Activated CD8-positive, alpha-beta T cell treated with anti-CD3 and anti-CD28 coated beads for 36 hours (primary cell): ENCODE measurements at places on chromosomes 5 and 9. TPM values are rescaled to one million over a fixed set of nuclear protein-coding genes. Genes with fewer than 3 reads are reported as not detected.
A peak's percentile ranks its signal among the peaks of the same experiment; 100 is the strongest.

GRCh38 chr5:22572941-22573340, 280.2 kb downstream of the CDH12 start:
- DNase-seq = no peak

DNA sequence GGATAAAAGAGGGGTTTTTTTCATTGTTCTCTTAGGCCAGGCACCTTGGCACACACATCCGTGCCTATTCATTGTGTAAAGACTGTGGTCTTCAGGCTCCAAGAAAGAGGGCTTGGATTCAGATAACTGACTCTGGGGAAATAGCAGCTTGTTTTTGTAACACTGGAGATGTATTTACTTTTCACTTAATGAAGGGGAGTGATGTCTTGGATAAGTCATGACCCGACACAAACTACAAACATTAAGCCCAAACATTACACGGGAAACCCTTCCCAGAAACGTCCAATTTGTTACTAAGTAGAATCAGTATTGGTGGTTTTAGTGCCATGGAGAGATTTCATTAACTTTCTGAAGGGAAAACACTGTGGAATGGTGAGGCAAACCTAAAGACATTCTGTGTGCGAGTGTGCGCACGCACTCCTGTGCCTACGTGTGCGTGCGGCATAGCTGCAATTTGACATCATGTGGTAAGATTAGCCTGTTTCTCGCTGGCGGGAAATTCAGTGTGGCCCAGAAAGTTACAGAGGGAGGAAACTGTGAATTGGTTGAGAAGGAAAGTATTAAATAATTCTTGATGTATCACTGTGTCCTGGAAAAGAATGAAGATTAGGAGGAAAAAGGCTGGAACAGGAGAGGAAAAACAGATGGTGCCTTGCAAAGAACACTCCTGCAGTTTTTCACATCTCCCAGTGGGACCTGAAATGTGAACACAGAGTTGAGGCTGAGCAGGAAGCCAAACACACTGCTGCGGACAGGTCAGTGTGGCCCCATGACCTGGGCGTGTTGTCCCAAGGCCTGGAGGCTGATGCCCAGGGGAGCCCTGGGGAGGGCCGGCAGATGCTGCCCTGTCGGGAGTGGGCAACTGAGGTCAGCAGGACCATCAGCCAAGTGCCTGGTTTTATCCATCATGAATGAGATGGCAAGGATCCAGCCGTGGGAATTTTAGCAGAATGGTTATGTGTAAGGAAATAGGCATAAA, 108.5 kb downstream of the GAS1 start:
- DNase-seq = no peak

DNA sequence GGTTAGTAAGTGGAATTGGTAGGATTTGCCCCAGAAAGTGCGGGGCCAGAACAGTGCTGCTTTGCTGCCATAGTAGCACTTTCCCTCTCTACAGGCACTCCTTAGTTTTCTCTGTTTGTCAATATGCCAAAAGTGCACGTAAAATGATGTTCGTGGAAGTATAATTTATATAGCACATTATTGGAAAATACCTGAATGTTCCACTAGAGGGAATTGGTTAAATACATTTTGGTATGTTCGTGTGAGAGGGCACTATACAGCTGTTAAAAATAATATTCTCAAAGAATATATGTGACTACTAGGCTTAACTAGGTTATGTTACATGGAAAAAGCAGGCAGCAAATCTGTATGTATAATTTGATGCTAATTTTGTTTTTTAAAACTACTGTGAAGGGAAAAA, 184.0 kb upstream of the GDNF start:
- no peak for DNase-seq

FAXDC2 gene
- not detected for total RNA-seq

DNA sequence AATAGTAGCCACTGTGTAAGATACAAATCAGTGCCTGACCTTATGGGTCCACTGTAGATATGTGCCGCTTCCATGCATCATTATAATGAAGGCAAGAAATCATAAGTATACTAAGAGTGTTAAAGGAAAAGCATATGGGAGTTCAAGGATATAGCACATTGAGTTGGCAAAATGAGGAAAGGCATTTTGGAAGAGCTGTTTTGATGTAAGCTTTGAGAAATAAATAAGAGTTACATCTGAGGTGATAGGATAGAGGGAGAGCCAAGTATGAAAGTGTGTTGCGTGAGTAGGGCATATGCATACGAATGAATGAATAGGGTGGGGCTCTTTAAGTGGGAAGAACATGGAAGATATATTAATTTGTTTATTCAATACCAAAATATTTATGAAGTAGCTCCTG, 101.0 kb upstream of the DMAC1 start:
- DNase-seq = no peak

GRCh38 chr9:3867196-3867595, 341.4 kb upstream of the RFX3 start:
- no peak for DNase-seq

AQP7 gene
- total RNA-seq = not detected

DNA sequence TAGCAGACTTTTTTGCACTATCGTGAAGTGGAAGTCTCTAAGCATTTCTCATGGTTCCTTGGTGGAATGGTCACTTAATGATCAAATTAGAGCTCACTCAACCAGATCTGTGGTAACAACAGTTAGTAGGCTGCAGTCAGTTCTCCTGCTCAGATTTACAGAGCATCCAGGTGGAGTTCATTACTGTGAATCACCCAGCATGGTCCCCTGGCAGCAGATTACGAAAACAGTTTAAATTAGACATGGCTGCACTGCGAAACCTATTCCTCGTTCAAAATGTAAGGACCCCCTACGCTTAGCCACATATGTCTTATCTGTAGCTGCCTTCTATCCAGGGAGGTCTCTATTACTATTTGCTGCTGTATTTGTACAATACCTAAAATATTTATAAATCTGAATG, 823.6 kb upstream of the ARRDC3 start:
- no peak for DNase-seq

DNA sequence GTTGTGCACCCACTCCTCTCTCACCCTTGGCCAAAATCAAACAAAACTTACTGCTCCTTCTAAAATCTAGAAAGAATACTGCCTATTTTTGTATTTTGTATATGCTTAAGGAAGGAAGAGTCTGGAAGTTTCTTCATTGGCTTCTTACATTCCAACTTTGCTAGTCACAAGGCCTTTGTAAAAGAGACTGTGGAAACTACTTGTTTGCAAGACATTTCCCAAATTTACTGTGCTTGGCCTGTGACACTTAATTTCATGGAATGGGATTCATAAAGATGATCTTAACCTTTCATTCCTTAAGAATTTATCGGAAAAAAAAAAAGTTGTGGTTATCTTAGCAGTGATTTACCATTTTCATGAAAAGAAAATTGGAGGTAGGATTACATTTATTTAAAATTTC, 208.9 kb downstream of the VPS13A start:
- DNase-seq = no peak

GRCh38 chr5:179319741-179320281, 25.4 kb downstream of the ADAMTS2 start:
- DNase-seq = no peak

DNA sequence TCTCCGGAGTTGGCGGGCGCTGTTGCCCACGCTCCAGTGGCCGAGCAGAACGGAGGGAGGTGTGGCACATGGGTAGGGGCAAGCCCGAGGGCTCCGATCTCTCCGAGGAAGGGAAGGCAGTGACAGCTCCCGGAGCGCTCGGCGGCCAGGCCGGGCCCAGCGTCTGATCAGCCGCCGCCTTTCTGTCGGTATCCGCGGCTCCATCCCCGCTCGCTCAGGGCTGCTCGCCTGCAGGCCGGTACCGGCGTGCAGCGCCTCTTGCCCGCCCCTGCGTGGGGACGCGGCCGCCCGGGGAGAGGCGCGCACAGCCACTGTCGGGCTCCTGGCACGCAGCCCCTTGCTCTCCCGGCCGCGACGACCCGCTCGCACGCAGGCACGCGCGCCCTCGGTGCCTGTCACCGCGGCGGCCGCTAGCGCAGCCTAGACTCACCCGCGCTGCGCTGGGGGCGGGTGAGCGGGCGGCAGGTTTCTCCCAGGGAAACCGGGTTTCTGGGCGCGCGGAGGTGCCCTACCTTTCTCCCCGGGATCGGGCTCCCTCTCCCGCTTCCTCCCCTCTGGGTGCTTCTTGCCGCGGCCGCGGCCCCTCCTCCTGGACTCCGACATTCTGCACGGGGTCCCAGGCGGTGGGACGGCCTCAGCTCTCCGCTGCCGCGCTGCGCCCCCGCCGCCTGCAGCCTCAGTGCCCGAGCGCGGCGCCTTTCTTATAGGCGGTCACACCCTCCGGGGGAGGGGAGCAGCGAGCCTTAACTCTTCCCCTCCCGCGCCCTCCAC, 108.4 kb downstream of the PSD2 start:
- peak; percentile 7 for DNase-seq

GRCh38 chr9:27108981-27109541, at the start of gene TEK:
TEK (plus strand) TSS chr9:27109225; CDS start chr9:27109591, 366 bp downstream.
- no peak for DNase-seq

GABRA1 gene
- total RNA-seq = not detected

- no peak for DNase-seq
Observed at GRCh38 chr9:108271236-108271635, 584.5 kb downstream of the ACTL7B start.

GRCh38 chr5:146307796-146308195, 30.8 kb upstream of the POU4F3 start:
- no peak for DNase-seq

DCANP1 gene
- total RNA-seq = not detected

DNA sequence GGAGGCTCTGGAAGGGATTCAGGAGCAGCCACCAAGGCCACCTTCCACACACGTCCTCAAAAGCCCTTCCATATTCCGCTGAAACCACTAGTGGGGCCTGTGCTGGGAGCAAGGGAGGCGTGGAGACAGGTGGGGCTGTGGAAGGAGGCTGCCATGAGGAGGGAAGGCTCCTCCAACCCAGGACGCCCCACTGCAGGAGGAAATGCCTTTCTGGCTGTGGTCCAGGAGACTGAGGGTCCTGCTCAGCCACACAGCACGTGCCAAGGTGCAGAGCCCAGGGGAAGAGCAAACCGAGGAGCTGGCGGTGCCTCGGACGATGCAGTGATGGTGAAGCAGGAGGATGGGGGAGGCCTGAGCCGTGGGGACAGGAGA, 49.5 kb downstream of the ADAMTS2 start:
- DNase-seq = no peak

DNA sequence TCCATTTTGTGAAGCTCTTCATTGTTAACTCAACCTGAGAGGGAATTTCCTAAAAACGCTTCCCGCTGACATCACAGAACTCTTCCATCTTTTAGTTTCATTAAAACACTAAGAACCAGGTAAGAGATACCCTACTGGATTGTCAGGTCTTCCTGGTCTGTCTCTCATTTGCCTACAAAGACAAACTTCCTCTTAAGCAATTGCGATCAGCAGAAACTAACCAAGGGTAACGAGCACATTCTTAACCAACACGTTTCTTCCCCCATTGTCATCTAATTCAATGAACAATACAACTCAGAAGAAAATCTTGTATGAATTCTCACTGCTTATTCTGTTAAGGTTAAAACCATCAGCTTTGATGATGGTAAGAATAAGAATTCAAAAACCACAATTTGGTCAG, 6.6 kb downstream of the FBXW11 start:
- no peak for DNase-seq

DNA sequence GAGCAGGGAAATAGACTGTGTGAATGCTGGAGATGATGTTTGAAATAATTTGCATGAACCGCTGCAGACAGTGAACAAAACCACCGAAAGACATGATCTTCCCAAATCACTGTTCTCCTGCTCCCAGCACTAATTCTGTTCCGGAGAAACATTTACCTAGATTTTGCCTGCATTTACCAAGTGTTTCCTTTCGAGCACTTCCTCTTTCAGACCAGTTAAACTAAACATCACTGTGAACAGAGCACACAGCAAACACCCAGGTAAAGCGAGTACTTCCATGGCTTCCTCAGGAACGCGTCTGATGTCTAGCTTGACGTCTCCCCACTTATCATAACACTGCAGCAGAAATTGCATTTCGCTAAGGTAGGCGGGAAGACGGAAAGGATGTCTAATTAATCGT, 45.1 kb upstream of the PTCH1 start:
- DNase-seq = no peak

DNA sequence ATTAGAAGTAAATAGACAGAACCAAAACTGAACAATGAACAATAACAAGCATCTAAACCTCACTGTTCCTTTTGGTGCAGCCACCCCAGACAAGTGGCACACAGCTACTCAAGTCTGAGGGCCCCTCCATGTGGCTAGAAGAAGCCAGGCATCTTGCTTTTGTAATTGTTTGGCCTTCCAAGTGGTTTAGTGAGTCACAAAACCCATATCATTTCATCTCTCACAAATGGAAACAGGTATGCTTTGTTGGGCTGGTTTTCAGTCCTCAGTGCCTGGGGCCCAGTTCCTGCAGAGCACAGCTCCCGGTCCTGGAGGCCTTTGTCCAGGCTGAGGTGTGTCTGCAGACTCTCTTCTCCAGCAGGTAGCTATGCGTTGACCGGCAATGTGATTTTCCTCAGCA, 16.7 kb downstream of the PRLR start:
- DNase-seq = peak; percentile 35

GRCh38 chr9:127885508-127886281, 8.2 kb upstream of the AK1 start:
- DNase-seq = no peak

DNA sequence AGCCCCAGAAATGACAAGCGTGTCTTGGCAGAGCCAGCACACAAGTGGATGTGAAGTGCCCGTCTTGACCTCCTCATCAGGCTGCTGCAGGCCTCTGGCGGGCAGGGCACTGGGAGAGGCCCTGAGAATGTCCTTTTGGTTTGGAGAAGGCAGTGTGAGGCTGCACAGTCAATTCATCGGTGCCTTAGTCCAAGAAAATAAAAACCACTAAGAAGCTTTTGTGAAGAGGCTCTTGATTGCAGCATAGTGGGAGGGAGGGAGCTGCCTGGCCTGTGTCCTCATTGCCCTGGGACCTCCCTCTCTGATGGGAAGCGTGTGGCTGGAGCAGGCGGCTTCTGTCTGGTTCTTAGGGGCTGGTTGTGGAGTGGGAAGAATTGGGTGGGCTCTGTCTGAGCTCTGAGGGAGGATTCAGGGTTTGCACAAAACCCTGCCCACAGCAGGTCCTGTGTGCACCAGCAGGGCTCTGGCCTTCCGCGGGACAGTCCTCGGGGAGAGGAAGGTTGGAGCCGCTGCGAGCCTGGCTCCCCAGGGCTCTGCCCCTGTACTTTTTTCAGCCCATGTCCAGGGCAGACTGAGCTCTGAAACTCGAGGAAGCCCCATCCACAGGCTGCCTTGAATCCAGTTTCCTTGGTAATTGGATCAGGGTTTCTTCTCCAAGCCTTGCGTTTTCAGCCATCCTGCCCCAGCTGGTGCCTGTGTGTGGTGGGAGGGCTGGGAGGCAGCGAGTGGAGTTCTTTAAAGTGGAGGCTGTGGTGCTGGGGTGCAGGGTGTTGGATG, 1.1 kb downstream of the HRCT1 start:
- DNase-seq = no peak

RNF208 gene
- 10.4 TPM for total RNA-seq

- peak; percentile 60 for DNase-seq
Observed at GRCh38 chr9:14428781-14429230, 114.9 kb upstream of the NFIB start.

GRCh38 chr5:172561151-172561550, 79.9 kb upstream of the NEURL1B start:
- DNase-seq = no peak
